Activated naive CD8-positive, alpha-beta T cell treated with anti-CD3 and anti-CD28 coated beads for 36 hours (primary cell): ENCODE measurements at places on chromosomes 4 and X. TPM values are rescaled to one million over a fixed set of nuclear protein-coding genes. Genes with fewer than 3 reads are reported as not detected.

The F8A3 gene
- total RNA-seq: 8.8 TPM

The AKAP4 gene
- not detected for total RNA-seq

DNA sequence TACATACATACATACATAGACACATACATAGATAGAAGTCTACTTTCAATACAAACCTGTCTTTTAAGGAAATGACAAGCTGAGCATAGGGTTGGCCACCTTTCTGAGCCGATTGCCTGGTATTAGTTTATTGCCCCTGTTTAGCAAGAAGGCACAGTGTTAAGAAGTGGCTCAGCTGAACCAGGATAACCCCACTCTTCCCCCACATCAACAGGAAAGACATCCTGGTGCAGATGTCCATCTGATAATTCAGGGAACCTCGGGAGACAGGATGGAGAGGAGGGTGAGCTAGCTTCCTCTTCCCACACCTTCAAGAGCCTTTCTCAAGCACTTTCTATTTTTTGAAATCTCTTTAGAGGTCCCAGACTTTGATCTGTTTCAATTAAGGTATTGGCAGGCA, 52.3 kb downstream of the PKD2 start:
- no peak for DNase-seq

- no peak for DNase-seq
Observed at GRCh38 chr4:5752376-5753184, 41.6 kb downstream of the EVC start.
